ENCODE measurements at places on chromosomes 4 and X.
A peak's percentile ranks its signal among the peaks of the same experiment; 100 is the strongest.

GRCh38 chr4:187799735-187800134 is 195.8 kb upstream of the ZFP42 start:
- DNase-seq, result no peak

GRCh38 chr4:4439782-4440181 is 52.9 kb downstream of the NSG1 start:
- DNase-seq, result no peak

DNA sequence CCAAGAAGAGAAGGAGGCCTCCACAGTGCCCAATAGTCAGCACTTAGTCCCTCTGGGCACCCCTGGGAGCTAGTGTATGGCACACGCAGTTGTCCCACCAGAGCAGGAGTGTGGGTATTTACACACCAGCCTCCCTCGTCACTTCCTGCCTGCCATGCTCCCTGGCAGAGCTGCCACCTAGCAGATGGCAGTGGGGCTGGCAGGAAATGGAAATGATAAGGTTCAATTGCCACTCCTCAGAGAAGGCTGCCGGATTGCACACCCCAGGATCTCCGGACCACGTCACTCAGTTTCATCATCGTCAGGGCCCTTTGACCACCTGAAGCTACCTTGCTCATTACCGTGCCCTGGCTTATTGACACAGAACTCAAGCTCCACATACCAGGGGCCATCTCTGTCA is 173.3 kb upstream of the PSAPL1 start:
- no peak for DNase-seq

DNA sequence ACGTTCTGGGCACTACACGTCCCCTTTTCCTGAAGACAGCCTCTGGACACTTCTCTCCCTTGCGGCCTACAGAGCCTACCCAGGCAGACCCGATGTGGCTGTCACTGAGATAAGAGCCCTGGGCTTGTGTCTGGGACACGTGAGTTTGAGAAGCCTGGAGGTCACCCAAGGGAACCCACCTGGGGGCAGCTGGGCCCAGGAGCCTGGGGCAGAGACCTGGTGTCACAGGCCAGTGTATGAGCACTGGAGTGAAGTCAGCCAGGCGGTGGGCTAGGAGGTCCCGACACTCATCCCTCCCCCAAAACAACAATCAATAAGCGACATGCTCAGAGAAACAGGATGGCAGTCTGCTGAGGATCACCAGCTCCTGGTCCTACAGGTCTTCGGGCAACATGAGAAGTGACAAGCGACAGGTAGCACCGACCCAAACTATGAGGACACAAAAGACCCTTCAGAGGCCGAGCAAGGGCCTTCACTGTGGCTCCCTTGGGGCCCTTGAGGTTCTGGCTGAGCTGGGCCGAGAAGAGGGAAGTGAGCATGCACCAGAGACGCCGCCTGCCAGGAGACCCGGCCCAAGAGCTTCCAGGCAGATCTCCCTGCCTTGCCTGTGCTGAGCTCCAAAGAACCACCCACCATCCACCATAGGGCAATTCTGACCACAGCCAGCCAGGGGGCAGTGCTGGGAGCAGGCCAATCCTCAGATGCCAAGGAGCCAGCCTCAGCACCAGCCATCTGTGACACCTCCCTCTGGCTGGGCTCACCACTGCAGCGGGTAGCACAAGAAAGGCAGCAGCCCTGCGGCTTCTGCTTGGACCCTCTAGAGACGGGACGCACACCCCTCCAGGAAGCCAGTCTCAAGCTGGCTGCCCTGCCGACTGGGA is 11.0 kb upstream of the DUSP9 start:
- no peak for DNase-seq

GRCh38 chr4:71259280-71259679 is 79.5 kb upstream of the SLC4A4 start:
- DNase-seq, result no peak

DNA sequence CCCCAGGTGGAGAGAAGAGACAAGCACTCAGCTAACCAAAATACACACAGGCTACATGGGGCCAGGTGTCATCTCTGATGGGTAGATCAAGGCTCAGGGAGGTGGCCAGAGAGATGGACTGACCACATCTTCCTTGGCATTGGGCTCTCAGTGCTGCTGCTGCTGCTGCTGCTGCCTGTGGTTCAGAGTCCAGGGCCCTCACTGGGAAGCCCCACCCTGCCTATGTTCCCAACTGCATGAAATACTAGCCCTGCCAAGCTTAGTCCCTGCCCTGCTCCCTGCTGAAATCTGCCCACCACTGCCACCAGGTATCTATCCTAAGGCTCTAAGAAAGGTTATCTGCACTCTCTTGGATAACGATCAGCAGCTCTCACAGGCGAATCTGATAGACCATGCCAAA is 118.7 kb downstream of the EFHC2 start:
- no peak for DNase-seq

GRCh38 chr4:1219566-1219950 is 29.4 kb downstream of the CTBP1 start:
- DNase-seq, result no peak

GRCh38 chrX:24395775-24396174 is 35.3 kb downstream of the SUPT20HL1 start:
- DNase-seq, result peak; percentile 7

DNA sequence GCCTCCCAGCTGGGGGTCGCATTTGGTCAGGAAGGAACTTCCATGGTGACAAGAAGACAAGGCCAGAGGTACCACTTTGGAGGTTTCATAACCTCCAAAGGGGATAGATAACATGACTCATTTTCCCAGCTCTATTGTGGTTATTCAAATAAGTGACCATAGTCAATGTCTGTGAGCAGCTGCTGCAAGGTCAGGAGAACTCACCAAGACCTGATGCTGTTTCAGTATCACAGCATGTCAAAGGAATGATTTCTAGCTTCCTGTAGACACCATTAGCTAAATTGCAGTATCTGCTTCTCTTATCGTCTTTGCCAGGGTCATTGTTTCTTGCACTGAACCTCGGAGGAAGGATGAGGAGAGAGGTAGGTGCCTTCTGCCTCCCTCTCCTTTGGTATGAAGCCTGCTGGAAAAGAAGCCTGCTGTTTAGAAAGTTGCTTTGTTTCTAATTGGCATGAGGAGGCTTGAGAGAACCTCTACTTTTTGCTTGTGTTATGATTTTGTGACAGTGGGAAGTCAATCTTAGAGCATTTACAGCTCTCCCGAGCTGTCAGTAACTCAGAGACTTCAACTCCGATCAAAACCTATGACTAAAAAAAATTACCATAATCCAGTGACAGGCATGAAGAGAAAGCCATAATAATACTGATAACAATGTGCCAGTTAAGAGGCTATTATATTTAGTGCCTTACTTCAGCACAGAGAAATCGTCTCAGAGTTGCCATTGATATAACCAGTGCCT is 38.0 kb upstream of the GATB start:
- DNase-seq, result no peak

GRCh38 chr4:1277667-1278665 is 11.7 kb upstream of the MAEA start:
- DNase-seq, result no peak

DNA sequence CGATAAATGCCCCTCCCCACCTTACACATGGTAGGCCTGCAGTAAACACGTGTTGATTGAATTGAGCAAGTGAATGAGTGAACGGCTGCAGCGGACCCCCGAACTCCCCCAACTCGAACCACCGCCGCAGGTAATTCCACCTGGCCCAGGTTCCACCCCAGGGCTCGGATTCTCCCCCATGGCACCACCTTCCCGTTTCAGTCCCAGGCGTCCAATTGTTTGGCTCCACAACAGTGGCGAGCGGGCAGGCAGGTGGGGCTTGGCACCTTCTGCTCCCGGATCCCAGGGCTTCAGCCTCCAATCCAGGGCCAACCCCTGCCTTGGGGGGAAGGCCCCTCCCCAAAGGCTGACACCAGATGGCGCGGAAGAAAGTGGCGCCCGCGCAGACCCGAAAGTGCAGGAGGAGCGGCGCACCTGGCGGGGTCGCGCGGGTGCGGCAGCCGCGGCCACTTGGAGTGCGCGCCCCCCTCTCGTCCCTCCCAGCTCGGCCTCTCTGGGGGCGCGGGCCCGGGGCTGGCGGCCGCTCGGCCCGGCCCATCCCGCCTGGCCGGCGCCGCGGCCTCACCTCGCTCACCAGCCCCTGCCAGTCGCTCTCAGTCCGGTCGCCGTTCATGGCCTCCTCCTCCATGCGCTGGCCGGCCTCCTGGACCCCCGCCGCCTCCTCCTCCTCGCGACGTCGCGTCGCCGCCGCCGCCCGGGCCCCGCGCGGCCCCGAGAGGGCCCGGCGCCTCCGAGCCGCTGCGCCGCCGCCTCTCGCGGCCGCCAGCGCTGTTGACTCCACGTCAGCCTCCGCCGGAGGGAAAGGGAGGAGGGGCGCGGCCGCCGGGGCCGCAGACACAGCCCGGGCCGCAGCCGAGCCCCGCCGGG is at the start of gene CCDC149:
TSS of gene CCDC149 (minus strand) at position 791 of the 867 bp plus-strand sequence. CDS start at position 613, 178 bp downstream.
- DNase-seq, result no peak

GRCh38 chr4:6288871-6289270 is 19.2 kb downstream of the WFS1 start:
- no peak for DNase-seq

- DNase-seq, result no peak
Observed at GRCh38 chrX:20521222-20521621, 254.5 kb upstream of the RPS6KA3 start.

DNA sequence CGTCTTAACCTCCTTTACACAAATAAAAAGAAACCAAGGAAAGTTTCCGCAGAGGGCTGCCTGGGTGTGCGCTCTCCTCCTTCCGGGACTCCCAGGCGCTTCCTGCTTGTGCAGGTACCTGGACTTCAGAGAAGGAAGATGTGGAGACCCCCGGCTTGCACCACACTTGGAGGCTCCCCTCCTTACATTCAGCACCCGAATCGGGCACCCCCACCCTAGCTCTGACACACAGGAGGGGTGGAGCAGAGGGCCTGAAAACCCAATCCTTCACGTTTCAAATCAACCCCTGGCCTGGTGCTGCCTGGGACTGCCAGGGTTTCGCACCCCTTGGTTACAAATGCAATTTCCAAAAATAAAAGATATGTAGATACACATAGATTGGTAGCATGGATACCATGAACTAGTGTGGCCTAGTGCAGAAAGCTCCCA is 3.1 kb downstream of the NKX3-2 start:
- no peak for DNase-seq

DNA sequence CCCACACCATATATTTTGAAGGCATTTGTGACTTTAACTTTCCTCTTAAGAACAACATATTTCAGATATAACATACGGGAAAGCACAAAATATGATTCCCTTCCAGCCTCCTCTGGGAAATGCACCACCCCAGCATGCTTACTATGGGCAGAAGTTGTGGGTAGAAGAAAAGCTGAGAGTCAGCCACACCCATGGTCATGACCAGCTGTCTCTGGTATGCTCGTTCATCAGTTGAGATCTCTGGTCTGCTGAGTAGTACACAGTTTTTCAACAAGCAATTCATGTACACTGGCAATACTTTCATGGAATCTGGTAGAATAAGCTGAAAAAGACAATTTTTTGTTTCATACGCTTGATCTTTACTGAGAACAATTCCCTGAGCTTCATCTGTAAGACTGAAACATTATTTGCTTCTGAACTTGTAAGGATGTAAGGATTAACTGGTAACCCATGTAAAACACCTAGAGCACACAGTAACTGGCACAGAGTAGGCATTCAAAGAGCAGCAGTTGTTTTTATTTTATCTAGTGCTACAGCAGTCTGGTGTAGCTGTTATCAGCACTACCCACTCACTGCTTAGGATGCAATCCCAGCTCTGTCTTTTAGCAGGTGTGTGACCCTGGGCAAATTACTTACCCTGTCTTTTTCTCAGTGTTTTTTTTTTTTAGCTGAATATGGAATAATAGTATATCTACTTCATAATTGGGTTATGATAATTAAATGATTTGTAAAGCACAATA is 47.6 kb downstream of the METTL14 start:
- DNase-seq, result no peak

DNA sequence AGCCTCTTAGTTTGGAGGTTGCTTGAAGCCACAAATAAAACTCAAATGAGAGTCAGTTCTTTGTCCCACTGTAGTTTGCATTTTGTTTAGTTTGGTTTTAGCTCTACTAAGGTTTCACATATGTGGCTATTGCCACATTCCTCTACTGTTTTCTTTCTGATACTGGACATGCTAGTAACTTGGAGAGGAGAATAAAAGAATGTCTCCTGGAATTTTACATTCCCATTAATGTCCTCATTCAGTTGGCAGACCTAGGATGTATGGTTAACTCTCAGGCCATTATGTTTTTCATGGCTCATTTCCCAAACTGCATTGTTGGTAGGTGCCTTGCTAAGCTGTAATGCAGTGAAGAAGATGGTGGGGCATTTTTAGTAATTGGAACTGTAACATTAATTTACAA is 29.9 kb downstream of the UPRT start:
- no peak for DNase-seq

DNA sequence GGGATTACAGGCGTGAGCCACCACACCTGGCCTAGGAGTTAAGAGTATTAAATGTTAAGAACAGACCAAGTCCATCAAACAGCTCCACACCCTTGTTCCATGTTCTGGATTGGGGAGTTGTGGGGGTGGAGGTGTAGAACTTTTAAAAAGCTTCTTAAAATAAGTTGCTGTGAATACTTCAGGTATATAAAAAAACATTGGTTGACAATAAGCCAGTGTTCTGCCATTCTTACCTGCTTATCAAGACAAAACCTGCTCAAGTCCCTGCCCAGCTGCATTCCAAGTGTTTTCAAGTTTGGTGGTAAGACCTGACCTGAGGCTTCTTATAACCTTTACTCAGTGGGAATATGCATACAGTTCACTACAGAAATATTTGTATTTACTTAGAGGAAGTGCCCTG is 6.4 kb downstream of the RBM3 start:
- DNase-seq, result no peak

GRCh38 chr4:14267373-14268060 is 640.0 kb upstream of the BOD1L1 start:
- no peak for DNase-seq

GRCh38 chrX:96650023-96650422 is 34.6 kb upstream of the DIAPH2 start:
- DNase-seq, result no peak

- DNase-seq, result no peak
Observed at GRCh38 chr4:109025471-109026076, 262.7 kb upstream of the ETNPPL start.

DNA sequence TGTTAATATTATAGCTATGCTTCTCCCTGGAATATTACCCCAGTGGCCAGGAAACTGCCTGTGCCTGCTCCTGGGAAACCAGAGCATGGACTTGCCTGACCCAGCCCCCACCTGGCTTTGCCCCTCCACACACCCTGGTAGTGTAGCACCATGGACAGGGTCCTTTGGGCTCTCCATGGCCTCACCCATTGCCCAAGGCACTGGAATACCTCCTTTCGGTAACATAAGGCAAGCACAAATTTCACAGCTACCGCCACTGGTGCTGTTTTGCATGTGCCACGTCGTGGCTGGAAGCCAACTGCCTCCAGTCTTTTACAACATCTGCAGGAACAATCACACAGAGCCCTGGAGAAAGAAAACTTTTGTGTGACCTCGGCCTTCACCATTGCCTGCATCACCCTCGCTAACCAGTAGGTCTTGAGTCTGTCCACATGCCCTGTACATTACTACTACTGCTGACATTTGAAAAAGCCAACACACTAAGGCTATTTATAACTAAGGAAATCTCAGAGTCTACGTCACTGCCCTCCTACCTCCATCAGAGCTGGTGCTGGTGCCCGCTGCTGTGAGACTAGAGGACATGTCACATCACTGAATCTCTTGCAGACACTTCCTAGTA is 47.7 kb downstream of the HPGD start:
- no peak for DNase-seq

GRCh38 chr4:85898231-85898630 is 423.3 kb downstream of the ARHGAP24 start:
- DNase-seq, result no peak
